Spinal cord (tissue), 10 donors: ENCODE measurements at places on chromosomes 4 and X. TPM values are rescaled to one million over a fixed set of nuclear protein-coding genes. Genes with fewer than 3 reads are reported as not detected.

- H3K27ac ChIP-seq, result no peak overlapping the region
- H3K4me1 ChIP-seq, result no peaks in the 10 kb centered on the region
- DNase-seq, result no peak
- H3K27me3 ChIP-seq, result no peaks in the 10 kb centered on the region
- H3K4me3 ChIP-seq, result no peak overlapping the region
These were observed 102.7 kb downstream of the SPCS3 start for GRCh38 chr4:176422511-176422910.

Gene TACR3
- 8.2 TPM for total RNA-seq

GRCh38 chr4:5635826-5636195 is 72.5 kb downstream of the EVC2 start:
- no peaks in the 10 kb centered on the region for H3K27me3 ChIP-seq
- DNase-seq, result no peak
- no peak overlapping the region for H3K27ac ChIP-seq
- H3K4me3 ChIP-seq, result no peak overlapping the region
- peaks cover 8% of the 10 kb centered on the region for H3K4me1 ChIP-seq
- H3K36me3 ChIP-seq, result peaks cover 11% of the 10 kb centered on the region

DNA sequence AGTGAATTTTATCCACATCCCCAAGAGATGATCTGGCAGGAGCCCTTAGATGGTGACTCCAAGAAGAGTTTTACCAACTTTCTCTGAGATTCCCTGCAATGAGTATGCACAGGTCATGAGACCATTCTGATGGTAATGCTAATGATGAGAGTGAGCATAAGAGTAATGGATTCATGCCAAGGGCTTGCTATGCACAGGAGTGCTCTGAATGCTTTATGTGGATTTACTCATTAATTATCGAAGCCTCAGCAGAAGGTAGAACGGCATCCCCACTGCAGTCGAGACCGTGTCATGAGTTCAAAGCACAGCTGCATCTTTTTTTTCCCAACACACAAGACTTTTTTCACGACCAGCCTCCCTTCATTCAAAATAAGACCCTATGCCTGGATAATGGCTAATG is 355.0 kb downstream of the RAB28 start:
- no peaks in the 10 kb centered on the region for H3K36me3 ChIP-seq
- no peaks in the 10 kb centered on the region for H3K4me1 ChIP-seq
- H3K4me3 ChIP-seq, result no peak overlapping the region
- no peak for DNase-seq

Gene GAB3
- 5.3 TPM for total RNA-seq

Gene SOX3
- total RNA-seq, result 2.3 TPM

GRCh38 chrX:64379924-64380323 is 15.3 kb downstream of the MTMR8 start:
- no peaks in the 10 kb centered on the region for H3K36me3 ChIP-seq
- no peak for DNase-seq
- no peak overlapping the region for H3K4me3 ChIP-seq
- no peaks in the 10 kb centered on the region for H3K4me1 ChIP-seq
- no peaks in the 10 kb centered on the region for H3K27me3 ChIP-seq

Gene WNK3
- 29.5 TPM for total RNA-seq

DNA sequence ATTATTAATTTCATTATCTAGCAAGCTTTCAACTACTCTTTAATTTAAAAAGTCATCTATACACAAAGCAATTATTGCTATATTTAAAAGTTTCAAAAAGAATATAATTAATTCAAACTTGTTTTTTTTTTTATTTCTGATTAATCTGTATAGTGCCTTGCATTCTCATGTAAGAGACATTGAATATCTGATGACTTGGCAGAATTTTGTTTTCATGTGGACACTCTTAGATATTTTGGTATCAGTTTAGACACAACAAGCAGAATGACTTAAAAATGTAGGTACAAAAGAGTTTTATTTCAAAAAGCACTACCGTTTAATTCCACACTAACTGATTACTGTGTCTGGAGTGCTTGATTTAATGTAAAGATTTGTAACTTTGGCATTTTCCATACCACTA is 1129.6 kb downstream of the PDHA2 start:
- H3K27me3 ChIP-seq, result no peaks in the 10 kb centered on the region
- no peaks in the 10 kb centered on the region for H3K4me1 ChIP-seq
- H3K36me3 ChIP-seq, result no peaks in the 10 kb centered on the region
- no peak overlapping the region for H3K4me3 ChIP-seq

- no peaks in the 10 kb centered on the region for H3K4me1 ChIP-seq
- no peak overlapping the region for H3K4me3 ChIP-seq
- H3K27me3 ChIP-seq, result no peaks in the 10 kb centered on the region
- no peaks in the 10 kb centered on the region for H3K36me3 ChIP-seq
- H3K27ac ChIP-seq, result peak overlapping the region; percentile 10
These were observed 315.6 kb downstream of the GPAT3 start for GRCh38 chr4:83851261-83852084.

Gene SLC4A4
- 107 TPM for total RNA-seq
